ENCODE measurements at places on chromosomes 1 and 21.

- no peak for DNase-seq
Measured at GRCh38 chr1:16117369-16117768, 38.5 kb downstream of the EPHA2 start.

DNA sequence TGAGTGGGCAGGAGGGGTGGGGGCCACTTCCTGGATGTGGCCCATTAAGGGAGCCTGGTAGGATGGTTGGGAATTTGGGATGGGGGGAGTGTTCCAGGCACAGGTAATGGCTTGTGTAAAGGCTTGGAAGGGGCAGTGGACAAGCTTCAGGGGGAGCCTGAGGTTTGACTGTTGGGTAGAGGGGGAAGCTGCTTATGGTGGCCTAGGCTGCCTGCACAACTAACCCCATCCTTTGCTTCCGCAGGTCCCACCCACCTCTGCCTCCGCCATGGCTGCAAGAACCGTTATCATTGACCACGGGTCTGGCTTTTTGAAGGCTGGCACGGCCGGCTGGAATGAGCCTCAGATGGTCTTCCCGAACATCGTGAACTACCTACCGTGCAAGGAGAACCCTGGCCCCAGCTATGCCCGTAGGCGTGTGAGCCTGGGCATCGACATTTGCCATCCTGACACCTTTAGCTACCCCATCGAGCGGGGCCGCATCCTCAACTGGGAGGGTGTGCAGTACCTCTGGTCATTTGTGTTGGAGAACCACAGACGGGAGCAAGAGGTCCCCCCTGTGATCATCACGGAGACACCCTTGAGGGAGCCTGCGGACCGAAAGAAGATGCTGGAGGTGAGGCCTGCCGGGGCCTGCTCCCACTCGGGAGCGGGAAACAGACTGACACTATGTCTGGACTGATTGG, 67.8 kb downstream of the ACTL8 start:
- DNase-seq = no peak

DNA sequence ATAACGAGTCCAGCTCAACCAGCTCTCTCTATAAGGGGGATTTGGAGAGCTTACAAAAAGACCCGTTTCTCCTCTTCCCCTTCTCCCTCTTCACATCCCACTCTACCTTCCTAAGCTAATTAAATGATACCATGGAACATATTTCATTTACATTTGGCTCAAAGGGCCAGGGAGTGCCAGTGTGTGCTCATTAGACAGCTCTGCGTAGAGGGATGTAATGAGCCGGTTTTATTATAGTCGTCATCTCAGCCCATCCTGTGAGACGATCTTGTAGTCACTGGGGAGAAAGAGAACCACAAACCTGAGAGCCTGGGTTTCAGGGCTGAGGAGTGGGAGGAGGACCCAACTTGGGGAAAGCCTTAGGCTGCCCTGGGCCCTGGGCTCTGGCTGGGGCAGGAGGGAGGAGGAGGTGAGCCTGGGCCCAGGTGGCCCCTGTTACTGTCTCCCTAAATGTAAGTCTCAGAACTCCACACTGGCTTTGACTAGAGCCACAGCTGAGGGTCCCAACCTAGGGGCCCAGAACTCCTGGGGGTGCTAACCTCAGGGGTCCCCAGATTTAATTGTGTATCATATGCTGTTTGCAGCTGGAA, 354.6 kb downstream of the MATN1 start:
- no peak for DNase-seq

DNA sequence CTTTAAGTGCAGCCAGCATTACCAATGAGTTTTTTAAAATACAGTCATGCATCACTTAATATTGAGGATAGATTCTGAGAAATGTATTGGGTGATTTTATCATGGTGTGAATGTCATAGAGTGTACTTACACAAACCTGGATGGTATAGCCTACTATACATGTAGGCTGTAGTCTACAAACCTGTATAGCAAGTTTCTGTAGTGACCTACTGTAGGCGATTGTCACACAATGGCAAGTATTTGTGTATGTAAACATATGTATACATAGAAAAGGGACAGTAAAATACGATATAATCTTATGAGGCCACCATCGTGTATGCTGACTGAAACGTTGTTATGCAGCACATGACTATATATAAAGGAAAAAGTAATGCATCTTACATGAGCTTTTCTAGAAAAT, 48.2 kb downstream of the RPE65 start:
- no peak for DNase-seq

- DNase-seq = no peak
Measured at GRCh38 chr1:25754470-25755181, 45.4 kb upstream of the SELENON start.

GRCh38 chr1:93079685-93080141, 630 bp downstream of the MTF2 start:
- DNase-seq = peak; percentile 39

- no peak for DNase-seq
Measured at GRCh38 chr1:87785386-87785785, 456.7 kb downstream of the LMO4 start.

DNA sequence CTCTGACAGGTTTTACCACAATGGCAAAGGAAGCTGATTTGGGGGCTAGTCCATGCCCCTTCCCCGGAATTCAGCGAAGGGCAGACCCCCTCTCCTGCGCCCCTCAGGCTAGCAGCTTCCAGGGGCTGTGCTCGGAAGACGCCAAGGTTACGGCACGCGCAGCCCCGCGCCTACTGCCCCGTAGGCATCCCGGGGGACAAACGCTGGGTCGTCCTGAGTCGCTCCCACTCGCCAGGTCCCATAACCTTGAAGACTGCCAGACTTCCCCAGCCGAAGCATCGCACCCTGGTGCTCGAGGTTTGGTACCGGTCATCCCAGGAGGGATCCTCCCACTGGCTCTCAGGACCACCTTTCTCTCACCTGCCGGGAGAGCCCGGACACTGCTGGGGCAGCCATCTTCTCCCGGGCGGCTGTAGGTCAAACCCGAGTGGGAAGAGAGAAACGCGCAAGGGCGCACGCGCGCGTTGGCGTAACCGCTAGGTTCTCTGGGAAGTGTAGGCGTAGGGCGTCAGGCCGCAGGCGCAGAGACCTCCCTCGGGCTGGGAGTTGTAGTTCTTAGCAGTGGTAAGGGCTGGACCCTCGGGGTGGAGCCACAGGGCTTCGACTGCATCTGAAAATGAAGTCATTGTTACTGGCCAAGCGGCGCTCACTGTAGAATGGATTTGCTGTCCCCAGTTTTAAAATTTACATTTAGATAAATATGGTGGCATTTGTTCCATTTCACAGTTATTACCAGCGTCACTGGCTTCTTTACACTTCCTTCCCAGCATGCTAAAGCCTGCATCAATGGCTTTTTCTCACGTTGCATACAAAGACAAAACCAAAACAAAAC, at the start of gene ATP5PO:
Gene ATP5PO, minus strand, starts transcription at position 437 of the 832 bp plus-strand sequence. Its CDS starts 41 bp downstream, at position 396.
- peak; percentile 95 for DNase-seq

- DNase-seq = no peak
Measured at GRCh38 chr1:52140633-52141512, 1.0 kb upstream of the ZFYVE9 start.
